Fibroblast of skin of left quadriceps (primary cell): ENCODE measurements at places on chromosomes 5 and 9.

DNA sequence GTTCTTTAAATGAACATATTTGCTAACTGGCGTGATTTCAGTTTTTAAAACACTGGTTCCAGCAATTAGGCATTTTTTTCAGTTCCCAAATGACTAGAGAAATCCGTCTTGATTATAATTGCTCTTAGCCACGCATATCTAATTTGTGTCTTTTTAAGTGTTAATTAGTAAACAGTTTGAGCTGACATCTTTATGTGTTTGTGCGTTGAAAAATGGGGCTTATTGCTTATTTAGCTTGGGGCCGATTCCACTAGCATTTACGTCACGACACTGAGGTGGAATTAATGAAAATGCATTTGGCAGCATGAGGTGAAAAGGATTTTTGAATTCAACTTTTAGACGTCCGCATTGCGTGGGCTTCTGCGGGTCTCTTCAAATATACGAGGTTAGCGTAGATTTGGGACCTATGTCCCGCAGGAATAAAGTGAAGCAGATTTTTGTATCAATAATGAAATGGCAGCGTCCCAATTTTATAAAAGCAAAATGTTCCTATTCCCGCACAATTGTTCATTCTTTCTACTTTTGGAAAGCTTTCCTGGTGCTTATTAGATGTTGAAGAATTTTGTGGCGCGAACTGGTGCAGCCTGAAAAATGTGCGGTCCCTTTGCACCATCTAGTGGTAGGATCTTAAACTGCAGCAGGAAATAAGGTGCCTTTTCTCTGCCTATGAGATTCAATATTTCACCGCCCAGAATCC is 122.7 kb upstream of the LMX1B start:
- DNase-seq = no peak

DNA sequence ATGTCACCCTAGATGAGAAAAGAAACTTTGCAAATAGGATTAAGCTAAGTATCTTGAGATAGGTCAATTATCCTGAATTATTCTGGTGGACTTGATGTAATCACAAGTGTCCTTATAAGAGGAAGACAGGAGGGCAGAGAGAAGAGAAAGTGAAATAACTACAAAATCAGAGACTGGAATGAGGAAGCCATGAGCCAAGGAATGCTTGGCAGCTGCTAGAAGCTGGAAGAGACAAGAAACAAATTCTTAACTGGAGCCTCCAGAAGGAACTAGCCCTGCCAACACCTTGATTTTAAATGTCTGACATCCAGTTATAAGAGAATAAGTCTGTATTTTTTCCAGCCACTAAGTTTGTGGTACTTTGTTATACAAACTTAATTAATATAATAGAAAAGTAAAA is 480.0 kb downstream of the NR2F1-AS1 start:
- no peak for DNase-seq

DNA sequence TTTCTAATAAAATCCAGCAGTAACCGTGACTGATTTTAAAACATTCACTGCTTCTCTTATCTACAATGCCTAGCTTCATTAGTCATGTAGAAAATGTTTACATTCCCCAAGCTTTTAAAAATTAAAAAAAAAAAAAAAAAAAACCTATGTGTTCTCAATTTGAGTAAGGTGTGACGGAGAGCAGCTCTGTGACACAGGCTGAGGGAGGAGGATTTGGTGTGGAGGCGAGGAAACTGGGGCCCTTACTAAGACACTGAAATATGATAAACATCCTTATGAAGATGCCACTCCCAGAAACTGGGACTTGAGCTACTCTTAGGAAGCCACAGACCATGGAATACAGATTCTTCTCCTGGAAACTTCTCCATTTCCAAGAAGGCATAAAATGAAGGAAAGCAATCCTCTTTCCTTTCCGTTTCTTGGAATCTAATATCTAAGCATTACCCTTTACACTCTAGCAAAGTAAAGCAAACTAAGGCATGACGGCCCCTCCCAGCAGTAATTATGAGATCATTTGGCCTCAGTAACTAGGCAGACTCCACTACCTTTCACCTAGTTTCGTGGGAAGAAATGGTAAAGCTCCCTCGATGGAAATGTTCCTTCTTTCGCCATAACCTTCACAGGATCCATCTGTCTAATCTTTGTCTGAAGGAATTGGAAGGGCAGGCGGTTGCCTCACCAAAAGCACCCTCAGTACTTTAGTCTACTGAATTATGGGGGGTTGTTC is 23.5 kb downstream of the GRAMD2B start:
- DNase-seq = peak; percentile 15

- no peak for DNase-seq
Observed at GRCh38 chr9:1404940-1405339, 354.8 kb downstream of the DMRT2 start.

DNA sequence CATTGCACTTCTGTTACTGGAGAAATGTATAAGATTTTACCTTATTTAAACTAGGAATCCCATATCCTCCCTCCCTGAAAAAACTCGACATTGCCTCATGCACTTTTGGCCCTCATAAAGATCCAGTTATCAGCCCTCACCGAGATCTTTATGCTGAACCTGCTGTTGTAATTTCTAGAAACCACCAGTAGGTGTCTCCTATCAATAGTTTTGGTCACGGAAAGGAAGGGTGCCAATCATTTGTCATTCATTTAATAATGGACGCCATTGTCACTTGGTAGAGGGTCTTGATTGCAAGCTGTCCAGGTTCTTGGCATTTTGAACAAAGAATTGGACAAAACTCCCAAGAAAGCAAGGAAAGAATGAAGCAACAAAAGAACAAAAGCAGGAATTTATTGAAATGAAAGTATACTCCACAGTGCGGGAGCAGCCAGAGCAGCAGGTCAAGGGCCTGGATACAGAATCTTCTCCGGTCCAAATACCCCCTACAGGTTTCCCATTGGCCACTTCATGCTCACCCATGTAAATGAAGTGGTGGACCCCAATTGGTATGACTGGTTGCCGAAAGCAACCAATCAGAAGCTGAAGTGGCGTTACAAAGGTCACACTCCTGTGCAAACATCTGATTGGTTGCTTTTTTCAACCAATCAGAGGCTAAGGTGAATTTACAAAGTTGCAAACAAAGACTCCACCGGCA is 524.3 kb downstream of the PSAT1 start:
- no peak for DNase-seq

DNA sequence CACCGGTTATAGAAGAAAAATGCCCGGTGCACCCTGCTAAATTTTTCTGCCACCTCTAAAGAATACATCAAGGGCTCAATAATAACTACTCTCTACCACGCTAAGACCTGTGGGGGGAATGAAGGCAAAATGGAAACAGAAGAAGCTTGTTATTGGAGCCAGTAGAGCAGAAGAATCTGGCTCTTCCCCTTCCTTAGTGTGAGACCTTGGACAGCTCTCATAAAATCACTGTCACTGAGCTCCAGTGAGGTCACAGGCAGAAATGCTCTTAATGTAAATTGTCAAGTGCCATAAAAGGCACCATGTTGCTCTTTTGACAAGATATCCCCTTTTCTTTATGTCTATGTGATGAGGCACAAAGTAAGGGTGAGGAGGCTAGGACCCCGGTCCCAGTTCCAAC is 74.4 kb downstream of the ASTN2 start:
- DNase-seq = no peak

- DNase-seq = no peak
Observed at GRCh38 chr5:43255704-43256103, 57.5 kb downstream of the HMGCS1 start.

- no peak for DNase-seq
Observed at GRCh38 chr9:34428325-34428958, 29.9 kb downstream of the FAM219A start.

- DNase-seq = no peak
Observed at GRCh38 chr5:26610577-26610976, 427.8 kb downstream of the CDH9 start.

GRCh38 chr5:112737070-112737462 is 619 bp upstream of the APC start:
- DNase-seq = no peak

DNA sequence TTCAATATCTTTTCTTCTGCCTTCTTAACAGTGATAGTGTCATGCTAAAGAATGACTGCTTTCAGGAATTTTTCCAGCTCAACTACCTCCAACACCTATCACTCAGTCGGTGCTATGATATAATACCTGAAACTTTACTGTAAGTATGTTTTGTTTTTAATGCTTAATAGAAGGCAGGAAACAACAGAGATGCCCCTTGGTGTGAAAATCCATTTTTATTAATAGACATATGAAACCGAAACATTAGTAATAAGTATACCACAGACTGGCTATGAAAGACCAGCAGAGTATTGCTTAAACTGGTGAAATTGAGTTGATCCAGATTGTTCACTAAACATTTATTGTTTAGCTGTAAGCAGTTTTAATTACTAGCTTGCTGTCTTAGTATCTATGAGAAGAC is 25.2 kb downstream of the SKP2 start:
- DNase-seq = no peak

- no peak for DNase-seq
Observed at GRCh38 chr9:128104171-128104618, 23.3 kb downstream of the PTGES2 start.

- no peak for DNase-seq
Observed at GRCh38 chr9:134169724-134170401, 5.5 kb upstream of the RNU6ATAC start.

DNA sequence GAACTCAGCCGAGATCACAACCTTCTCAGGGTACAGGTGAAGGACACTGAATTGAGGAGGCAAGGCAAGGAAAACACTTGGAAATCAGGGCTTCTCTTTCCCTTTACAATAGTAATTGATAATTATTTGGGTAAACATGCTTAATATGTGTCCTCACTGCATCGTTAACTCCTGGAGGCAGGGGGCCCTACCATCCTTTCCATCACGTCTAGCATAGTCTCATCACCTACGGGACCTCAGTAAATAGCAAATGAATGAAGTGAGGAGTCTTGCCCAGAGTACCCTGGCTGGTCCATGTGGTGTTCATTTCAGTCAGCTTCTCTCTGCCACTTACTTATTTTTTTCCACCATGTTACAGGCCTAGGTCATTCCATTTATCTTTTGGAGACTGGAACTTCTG is 2.3 kb downstream of the F2RL1 start:
- no peak for DNase-seq

GRCh38 chr5:134079748-134080581 is 34.5 kb upstream of the TCF7 start:
- DNase-seq = no peak

GRCh38 chr5:17802256-17802655 is 168.0 kb downstream of the TAF11L14 start:
- no peak for DNase-seq

DNA sequence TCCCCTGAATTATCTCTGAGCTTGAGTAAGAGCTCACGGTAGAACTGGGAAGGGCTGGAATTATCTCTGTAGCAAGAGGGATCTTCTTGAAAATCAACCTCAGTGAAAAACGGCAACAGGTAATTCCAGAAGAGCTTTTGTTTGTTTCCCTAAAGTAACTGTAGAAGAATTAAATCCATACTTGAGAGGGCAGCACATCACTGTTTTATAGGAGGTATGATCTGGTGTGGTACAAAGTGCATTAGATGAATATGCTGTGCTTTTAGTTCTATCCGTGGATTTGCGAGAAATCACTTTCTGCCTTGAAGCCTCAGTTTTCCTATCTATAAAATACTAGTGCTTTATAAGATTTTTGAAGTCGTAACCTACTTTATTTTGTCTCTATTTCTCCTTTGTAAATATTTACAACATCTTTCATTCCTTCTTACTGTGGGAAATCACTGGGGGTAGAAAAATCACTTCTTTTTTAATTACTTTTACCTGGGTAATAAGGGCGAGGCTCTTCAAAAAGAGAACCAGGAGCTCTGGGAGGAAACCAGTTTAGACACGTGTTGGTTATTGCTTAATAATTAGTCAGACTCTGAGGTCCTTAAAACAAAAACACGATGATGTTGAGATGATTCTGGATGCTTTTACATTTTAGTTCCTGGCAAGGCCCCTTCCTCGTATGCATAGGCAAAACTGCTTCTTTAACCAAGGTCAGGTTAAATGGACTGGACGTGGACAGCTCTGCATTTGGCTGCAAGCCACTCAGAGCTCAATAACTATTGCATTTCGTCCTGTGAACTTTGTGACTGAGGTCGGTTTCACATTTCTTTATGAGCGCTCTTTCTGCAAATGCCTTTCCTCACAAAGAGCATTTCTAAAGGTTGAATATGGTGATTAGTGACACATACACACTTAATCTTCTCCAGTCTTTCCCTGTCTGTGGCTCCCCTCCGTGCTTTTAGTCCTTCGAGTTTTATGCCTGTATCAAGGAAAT is 376.1 kb downstream of the BRINP1 start:
- no peak for DNase-seq

DNA sequence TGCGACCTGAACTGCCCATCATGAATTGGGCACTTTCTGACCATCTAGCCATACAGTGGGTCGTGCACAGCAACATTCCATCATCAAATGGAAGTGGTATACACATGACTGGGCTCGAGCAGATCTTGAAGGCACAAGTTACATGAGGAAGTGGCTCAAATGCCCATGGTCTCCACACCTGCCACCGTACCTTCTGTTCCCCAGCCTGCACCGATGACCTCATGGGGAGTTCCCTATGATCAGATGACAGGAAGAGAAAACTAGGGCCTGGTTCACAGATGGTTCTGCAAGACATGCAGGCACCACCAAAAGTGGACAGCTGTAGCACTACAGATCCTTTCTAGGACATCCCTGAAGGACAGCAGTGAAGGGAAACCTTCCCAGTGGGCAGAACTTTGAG is 21.8 kb downstream of the MTMR12 start:
- DNase-seq = no peak

DNA sequence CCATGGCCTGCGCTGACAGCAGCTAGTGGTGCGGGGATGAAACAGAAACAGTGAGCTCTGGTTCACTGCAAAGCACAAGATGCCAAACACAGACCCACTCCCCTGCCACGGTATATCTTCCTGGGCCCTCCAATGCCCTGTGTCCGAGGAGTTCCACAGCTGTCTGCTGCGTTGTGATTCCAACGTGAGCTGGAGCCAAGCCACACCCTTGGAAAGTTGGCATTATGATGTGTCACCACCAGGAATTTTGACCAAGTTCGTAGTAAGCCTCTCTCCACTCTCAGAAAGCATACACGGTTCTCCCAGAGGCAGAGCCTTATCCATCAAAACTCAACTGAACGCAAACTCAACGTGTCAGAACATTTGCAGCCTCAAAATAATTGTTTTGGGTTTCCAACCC is 55.6 kb downstream of the MACROH2A1 start:
- no peak for DNase-seq

DNA sequence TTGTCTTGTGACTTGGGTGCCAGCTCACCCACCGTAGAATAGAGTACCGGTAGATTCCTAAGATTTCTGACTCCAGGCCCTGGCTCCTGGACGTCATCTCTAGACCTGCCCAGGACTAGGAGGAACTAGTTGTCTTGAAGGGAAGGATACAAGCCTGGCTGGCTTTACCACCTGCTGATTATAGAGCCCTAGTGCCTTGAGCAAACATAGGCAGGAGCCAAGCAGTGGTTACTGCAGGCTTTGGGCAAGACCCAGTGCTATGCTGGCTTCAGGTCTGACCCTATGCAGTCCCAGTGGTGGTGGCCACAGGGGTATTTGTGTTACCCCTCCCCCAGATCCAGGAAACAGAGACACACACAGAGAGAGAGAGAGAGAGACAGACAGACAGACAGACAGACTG is 606.2 kb downstream of the PDE4D start:
- no peak for DNase-seq

- DNase-seq = no peak
Observed at GRCh38 chr9:135812961-135813360, 94.4 kb downstream of the CAMSAP1 start.
